Activated naive CD4-positive, alpha-beta T cell (primary cell): ENCODE measurements at places on chromosomes 2 and 18.

GRCh38 chr2:240823449-240824336 is 3.7 kb upstream of the KIF1A start:
- DNase-seq: no peak

- DNase-seq: no peak
These were observed 252.3 kb downstream of the MBD5 start for GRCh38 chr2:148273158-148273691.

DNA sequence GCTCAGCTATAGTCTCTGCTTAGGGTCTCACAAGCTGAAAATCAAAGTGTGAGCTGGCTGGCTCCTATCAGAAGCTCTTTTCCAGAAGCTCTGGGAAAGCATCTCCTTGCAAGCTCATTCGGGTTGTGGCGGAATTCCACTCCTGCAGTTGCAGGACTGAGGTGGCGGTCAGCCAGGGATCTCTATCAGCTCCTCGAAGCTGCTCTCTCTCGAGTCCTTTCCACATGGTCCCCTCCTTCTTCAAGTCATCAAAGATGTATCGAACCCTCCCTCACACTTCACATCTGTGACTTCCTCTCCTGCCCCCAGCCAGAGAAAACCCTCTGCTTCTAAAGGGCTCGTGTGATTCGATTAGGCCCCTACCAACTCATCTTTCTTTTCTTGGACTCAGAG is 141.7 kb downstream of the ZFP36L2 start:
- DNase-seq: no peak

DNA sequence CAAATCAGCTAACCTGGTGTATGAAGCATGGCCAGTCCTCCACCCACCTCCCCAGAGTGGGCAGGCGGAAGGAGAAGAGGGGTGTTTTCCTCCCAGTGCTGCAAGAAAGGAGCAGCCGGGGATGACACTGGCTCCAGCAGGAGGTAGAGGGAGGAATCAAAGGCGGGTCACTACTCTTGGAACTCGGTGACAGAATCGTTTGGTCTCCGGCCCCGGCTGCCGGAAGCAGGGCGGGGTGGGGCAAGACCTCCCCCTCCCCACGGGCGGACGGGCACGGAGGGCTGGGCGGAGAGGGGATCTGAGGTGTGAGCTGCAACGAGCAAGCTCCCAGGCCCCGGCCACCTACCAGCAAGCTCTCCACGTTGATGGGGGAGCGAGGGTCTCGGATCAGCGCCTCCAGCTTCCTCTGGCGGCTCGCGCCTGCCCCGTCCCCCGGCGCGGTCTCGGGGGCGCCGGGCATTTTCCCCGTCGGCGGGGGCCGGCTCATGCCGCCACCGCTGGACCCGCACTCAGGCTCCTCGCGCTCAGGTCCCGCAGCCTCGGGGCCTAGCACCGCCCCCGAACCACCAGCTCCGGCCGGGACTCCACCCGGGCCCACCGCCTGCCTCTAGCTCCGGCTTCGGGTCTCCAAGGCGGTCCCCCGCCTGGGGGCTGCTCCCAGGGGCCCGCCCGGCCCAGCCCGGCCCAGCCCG is 640 bp downstream of the ROCK2 start:
- DNase-seq: no peak

DNA sequence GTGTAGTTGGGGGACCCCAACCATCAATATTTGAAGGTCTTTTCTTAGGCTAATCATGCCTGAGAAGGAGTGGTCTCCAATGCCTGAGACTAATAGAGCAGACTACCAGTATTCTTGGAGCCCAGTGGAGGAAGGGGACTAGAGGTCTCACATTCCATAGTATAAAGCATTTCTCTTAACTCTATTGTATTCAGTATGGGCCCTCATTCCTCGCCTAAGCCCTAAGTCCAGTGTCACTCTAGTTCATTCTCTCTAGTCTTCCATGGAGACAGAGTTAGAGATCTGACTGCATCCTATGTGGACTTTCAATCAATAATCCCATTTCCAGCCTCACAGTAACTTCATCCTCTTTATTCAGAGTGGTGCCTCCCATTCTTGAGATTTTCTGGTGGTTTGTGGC is 29.7 kb upstream of the MAP4K4 start:
- DNase-seq: no peak

DNA sequence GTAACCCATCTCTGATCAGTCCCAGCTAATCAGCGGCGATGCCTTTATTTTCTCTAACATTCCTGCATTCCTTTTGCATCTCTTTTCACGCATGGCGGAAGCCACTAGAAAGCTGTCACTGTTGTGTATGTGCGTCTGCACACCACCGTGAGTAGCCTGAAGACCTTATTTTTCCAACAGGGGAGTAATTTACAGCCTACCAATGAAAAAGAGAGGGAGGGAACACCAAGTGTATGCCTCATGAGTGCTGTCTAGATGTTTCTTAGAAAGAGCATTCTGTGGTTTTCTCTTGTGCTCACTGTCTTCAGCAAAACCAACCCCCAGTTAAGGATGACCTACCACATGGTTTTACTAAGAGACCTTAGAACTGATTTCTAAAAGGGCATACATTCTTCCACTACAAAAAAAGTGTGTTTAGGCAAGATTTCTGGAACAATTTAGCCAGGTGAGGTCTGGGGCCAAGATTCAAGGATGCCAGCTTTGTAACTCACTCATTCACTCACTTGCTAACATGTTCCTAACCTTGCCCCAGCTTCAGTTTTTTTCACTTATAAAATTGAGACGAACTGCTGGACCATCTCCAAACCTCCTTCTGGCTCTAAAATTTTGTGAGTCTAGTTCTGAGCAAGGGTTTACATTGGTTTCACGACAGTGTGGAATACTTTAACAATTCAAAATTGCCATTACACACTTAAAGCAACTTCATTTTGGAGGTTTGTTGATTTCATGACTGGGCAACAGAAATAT is 51.4 kb downstream of the BCL2 start:
- no peak for DNase-seq

- no peak for DNase-seq
These were observed 111.6 kb upstream of the DNMT3A start for GRCh38 chr2:25453199-25453905.

DNA sequence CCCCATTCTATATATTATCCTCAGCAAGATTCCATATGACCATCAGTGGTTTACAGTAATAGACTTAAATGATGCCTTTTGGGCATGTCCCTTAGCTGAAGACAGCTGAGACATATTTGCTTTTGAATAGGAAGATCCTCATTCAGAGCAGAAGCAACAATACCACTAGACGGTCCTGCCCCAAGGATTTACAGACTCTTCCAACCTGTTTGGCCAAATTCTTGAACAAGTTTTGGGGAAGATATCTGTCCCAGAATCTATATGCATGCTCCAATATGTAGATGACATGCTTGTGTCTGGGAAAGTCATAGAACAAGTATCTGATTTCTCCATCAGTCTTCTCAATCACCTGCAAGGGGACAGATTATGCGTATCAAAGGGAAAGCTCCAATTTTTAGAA is 137.1 kb upstream of the RMP24 start:
- no peak for DNase-seq

GRCh38 chr18:5058768-5059695 is 138.0 kb downstream of the AKAIN1 start:
- DNase-seq: no peak

DNA sequence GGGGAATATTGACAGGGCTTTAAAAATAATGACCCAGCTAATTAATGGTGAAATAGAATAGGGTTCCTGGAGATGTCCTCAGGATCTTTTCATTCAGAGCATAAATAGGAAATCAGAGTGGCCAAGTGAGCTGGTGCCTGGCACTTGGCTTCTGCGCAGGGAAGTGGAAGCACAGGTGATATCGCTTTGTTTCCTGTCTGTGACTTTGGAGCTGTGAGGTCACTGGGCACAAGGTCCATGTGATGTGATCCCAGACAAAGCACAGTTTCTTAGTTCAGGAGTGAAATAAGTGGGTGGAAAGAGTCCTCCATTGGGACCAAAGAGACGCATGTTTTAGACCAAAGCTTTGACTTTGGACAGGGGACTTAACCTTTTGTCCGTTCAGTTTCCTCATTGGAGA is 338.3 kb downstream of the CYRIA start:
- no peak for DNase-seq

- no peak for DNase-seq
These were observed 1128.4 kb downstream of the TSN start for GRCh38 chr2:122883849-122884248.

DNA sequence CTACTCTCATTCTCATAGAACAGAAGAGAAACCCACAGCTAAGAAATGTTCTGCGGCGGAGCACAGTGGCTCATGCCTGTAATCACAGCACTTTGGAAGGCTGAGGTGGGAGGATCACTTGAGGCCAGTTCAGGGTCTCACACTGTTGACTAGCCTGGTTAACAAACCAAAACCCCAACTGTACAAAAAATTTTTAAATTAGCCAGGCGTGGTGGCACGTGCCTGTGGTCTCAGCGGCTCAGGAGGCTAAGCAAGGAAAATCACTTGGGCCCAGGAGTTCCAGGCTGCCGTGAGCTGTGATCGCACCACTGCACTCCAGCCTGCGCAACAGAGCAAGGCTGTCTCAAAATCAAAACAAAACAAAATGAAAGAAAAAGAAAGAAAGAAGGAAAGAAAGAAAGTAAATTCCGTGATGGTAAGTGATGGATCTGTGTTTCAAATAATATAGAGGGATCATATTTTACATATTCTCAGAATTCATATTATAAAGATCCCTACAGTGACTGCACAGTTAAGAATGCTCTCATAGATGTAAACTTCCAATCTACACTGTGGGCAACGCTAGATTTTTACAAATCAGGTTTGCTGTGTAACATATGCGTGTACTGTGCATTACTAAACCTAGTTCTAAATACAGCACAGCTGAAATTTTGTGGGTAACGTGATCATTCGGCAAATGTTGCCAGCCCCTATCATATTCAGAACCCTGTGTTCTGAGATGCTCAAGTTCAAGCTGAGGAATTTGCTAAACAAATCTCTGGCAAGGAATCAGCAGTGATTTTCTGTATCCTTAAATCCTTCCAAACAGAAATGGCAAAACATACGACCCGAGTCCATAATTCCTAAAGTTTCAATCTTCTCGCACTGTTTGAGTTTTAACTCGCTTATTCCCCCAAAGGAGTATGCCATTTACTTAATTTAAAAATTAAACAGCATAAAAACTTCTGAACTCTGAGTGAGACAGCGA is 1.2 kb upstream of the RAB12 start:
- no peak for DNase-seq

- DNase-seq: no peak
These were observed 302.8 kb downstream of the NCKAP5 start for GRCh38 chr2:133265432-133265949.

DNA sequence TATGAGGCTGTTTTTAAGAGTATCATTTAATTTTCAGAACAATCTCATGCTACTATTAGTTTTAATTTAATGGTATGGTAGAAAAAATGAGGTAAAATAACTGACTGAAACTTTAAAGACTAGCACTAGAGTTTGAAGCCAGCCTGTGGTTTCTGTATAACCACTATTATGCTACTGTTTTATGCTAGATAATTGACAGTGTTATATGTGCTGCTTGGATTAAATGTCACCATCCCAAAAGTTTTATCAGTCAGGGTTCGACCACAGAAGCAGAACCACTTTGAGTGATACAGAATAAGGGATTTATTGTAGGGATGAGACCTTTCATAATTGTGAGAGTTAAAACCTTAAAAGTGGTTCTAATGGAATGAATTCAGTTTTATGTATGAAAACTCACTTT is 271.6 kb downstream of the PTGR3 start:
- DNase-seq: no peak

GRCh38 chr2:68050353-68050752 is 12.5 kb downstream of the C1D start:
- no peak for DNase-seq

DNA sequence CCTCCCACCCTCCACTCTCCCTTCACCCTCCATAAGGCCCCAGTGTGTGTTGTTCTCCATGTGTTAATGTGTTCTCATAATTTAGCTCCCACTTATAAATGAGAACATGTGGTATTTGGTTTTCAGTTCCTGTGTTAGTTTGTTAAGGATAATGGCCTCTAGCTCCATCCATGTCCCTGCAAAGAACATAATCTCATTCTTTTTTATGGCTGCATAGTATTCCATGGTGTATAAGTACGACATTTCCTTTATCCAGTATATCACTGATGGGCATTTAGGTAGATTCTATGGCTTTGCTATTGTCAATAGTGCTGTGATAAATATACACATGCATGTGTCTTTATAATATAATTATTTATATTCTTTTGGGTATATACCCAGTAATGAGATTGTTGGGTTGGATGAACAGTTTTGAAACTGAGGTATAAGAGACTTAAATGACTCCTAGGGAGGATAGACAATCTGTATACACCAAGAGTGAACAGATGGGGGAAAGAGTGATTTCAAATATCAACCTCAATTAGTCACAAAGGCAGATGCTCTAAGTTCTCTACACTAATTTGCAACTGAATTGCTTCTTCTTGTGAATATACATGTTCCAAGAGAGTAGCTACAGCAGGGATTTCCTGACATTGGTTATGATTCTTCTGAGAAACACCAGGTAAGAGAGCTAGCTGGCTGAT is 23.7 kb downstream of the CWC22 start:
- no peak for DNase-seq

DNA sequence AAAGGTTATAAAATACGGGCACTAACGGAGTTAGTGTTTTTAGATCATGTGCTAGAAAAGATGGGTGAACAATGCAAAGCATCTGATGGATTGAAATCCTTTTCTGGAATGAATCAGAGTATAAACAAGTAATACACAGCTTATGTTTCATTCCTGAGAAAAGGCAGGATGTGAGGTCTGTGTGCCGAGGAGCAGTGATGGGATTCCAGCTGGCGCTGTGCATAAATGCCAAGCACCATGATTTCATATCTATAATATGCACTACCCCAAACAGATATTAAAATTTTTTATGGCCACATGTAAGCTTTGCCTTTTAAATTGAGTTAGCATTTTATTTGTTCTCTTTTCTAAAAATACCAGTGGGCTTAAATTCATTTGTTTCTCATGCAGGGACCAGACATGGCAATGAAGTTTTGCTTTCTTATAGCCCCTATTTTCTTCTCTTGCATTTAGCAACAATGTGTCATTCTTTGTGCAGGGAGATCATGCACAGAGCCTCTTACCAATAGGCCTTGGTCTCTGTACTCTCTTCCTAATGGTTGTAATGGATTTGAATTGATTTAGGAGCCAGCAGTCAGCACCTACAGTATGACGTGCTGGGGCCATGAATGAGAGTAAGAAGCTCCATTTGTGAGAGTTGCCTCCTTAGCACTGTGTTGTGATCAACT is 323.9 kb downstream of the SLC8A1 start:
- DNase-seq: no peak

- DNase-seq: no peak
These were observed 25.4 kb upstream of the FMNL2 start for GRCh38 chr2:152309352-152310214.

GRCh38 chr2:207126724-207127308 is 38.9 kb downstream of the KLF7 start:
- no peak for DNase-seq
